ENCODE measurements at places on chromosomes 1 and 21. TPM values are rescaled to one million over a fixed set of nuclear protein-coding genes. Genes with fewer than 3 reads are reported as not detected.

The BRDT gene
- total RNA-seq, result under 0.01 TPM

The DCST2 gene
- total RNA-seq, result 0.24 TPM

The COL24A1 gene
- total RNA-seq, result 0.33 TPM

The CHI3L1 gene
- total RNA-seq, result 7.4 TPM

The SUMO3 gene
- total RNA-seq, result 63.7 TPM

The MAP3K7CL gene
- 1.7 TPM for total RNA-seq

The KCNN3 gene
- total RNA-seq, result 1.8 TPM

The VAV3 gene
- 15.8 TPM for total RNA-seq

The ACTL8 gene
- 0.28 TPM for total RNA-seq

- DNase-seq, result peak; percentile 63
- H3K36me3 ChIP-seq, result peaks cover 3% of the 10 kb centered on the region
- H3K4me1 ChIP-seq, result peaks cover 88% of the 10 kb centered on the region
- peak overlapping the region; percentile 97 for H3K27ac ChIP-seq
- H3K27me3 ChIP-seq, result no peaks in the 10 kb centered on the region
- peak overlapping the region; percentile 85 for H3K4me3 ChIP-seq
These were observed 41.9 kb downstream of the CD34 start for GRCh38 chr1:207868774-207869721.

DNA sequence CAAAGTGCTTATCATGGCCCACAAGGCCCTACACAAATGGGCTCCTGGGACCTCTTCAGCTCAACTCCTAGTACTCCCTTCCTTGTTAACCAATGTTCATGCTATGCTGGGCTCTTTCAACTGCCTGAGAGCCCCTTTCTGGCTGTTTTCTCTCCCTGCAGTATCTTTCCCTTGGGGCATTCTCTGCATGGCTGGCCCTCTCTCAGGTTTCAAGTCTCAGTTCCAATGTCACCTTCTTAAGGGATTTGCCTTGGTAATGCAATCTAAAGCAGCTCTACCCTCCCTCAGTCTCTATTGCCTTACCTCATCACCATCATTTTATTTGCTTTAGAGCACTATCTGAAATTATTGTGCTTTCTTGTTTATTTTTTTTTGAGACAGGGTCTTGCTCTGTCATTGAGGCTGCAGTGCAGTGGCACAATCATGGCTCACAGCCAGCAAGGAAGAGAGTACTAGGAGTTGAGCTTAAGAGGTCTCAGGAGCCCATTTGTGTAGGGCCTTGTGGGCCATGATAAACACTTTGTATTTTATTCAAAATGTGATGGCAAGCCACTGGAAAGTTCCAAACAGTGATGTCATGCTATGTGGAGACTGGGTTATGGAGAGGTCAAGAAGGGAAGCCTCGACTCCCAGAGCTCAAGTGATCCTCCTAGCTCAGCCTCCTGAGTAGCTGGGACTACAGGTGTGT is 63.4 kb upstream of the SRSF10 start:
- H3K36me3 ChIP-seq, result no peaks in the 10 kb centered on the region
- no peak overlapping the region for H3K27ac ChIP-seq
- H3K4me1 ChIP-seq, result no peaks in the 10 kb centered on the region
- H3K4me3 ChIP-seq, result no peak overlapping the region
- DNase-seq, result no peak

- no peak overlapping the region for H3K4me3 ChIP-seq
- no peak for DNase-seq
- H3K27me3 ChIP-seq, result no peaks in the 10 kb centered on the region
- H3K27ac ChIP-seq, result no peak overlapping the region
These were observed 13.2 kb upstream of the SLC45A3 start for GRCh38 chr1:205693421-205693991.

DNA sequence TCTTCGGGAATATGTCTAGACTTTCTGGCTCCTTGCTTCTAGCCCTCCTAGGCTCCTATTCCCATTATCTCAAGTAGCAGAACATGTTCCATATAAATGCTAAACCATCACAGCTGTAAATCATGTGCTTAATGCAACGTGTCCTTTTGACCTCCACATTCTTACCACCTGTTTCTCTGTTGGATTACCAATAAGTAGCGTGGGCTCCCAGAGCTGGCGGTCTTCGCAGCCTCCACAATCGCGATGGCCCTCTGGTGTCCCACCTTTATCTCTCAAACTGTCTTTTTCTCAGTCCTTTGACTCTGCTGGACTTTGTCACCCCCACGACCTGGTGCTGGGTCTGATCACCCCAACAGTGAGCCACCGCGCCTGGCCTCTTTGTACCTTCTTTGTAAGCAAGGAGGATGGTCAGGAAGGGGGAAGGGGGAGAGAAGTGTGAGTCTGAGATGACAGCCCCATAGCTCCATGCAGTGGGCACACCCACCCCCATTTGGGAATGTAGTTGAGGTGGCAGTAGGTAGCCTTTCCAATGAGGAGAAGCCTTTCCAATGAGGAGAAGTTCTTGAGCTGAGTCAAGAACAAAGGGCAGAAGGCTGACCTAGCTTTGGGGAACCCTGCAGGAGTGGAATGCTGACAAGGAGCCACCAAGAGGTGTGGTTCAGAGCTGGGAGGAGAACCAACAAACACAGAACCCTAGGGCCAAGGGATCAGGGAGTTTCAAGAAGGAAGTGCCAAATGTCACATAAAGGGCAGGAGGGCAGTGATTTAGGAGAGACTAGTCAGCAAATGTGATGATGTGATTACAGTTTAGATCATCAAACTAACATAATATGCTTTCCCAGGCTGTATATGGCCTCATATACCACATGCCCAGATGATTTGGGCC is 14.2 kb downstream of the TRAF5 start:
- no peaks in the 10 kb centered on the region for H3K27me3 ChIP-seq
- no peak for DNase-seq
- H3K27ac ChIP-seq, result no peak overlapping the region
- no peak overlapping the region for H3K4me3 ChIP-seq
- H3K4me1 ChIP-seq, result peaks cover 33% of the 10 kb centered on the region

- peaks cover 3% of the 10 kb centered on the region for H3K27me3 ChIP-seq
- no peak for DNase-seq
- H3K27ac ChIP-seq, result no peak overlapping the region
- no peak overlapping the region for H3K4me3 ChIP-seq
These were observed 9.4 kb downstream of the FAM229A start for GRCh38 chr1:32352831-32353383.

GRCh38 chr21:42313501-42313969 is 1.7 kb downstream of the TFF3 start:
- peaks cover 34% of the 10 kb centered on the region for H3K4me1 ChIP-seq
- DNase-seq, result no peak
- no peaks in the 10 kb centered on the region for H3K27me3 ChIP-seq
- no peak overlapping the region for H3K4me3 ChIP-seq
- no peaks in the 10 kb centered on the region for H3K36me3 ChIP-seq

- no peak overlapping the region for H3K27ac ChIP-seq
- no peak for DNase-seq
- H3K27me3 ChIP-seq, result no peaks in the 10 kb centered on the region
- H3K4me3 ChIP-seq, result no peak overlapping the region
- peaks cover under 1% of the 10 kb centered on the region for H3K4me1 ChIP-seq
These were observed 52.6 kb downstream of the LAMC1 start for GRCh38 chr1:183075861-183076260.

DNA sequence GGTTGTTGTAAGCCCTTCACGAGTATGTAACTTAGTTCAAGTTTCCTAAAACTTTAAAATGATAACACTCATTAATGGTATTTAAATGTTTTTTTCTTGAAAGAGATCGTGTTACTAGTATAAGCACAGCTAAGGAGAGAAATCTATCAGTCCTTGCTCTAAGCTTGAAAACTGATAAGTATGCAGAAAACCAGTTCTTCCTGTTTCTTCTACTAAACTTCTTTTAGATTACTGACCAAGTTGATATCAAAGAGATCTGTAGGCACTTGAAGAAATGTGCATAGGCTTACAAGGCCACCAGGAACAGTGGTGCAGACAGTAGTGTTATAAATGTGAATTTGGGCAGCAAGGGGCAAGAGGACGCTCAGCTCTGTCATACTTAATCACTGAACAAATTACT is 3.9 kb downstream of the EFCAB14 start:
- H3K4me1 ChIP-seq, result peaks cover 17% of the 10 kb centered on the region
- H3K4me3 ChIP-seq, result no peak overlapping the region
- H3K27me3 ChIP-seq, result no peaks in the 10 kb centered on the region
- H3K27ac ChIP-seq, result no peak overlapping the region
- DNase-seq, result no peak

DNA sequence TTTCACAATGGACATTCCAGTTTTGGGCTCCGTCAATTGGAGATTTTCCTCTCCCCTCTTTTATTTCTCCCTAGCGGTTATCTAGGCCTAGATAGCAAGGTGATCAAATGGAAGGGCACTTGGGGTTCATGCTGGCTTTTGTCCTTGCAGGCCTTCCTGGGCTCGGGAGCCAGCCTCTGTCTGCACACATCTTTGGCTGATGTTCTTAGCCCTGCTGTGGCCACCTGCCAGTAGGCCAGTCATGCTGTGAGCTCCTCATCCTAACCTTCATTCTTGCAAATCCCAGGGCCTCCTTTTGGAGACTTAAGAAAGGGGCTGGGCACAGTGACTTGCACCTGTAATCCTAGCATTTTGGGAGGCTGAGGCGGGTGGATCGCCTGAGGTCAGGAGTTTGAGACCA is 13.5 kb downstream of the TIE1 start:
- H3K27me3 ChIP-seq, result no peaks in the 10 kb centered on the region
- H3K27ac ChIP-seq, result no peak overlapping the region
- no peak for DNase-seq
- no peaks in the 10 kb centered on the region for H3K4me1 ChIP-seq
- H3K4me3 ChIP-seq, result no peak overlapping the region

DNA sequence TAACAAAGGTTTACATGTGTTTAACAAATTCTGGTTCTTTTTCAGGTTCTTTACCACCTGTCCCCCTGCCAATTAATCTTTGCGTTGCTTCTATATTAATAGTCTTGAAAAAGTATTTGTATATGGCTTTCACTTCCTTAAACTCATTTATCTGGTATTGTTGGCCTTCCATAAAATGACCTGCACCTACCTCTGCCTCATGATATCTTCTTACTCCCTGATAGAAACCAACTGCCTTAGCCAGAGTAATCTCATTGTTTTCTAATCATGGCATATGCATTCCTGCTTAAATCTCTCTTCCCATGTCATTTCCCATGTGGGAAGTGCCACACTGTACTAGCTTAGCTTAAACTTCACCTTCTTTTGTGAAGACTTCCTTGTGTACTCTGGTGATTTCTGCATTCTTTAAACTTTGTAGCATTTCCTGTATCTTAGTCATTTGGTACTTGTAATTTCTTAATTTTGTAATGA is 8.7 kb downstream of the SMG7 start:
- peaks cover 24% of the 10 kb centered on the region for H3K4me1 ChIP-seq
- no peaks in the 10 kb centered on the region for H3K36me3 ChIP-seq
- no peak overlapping the region for H3K4me3 ChIP-seq
- peak overlapping the region; percentile 48 for H3K27ac ChIP-seq
- H3K27me3 ChIP-seq, result no peaks in the 10 kb centered on the region
- DNase-seq, result no peak

DNA sequence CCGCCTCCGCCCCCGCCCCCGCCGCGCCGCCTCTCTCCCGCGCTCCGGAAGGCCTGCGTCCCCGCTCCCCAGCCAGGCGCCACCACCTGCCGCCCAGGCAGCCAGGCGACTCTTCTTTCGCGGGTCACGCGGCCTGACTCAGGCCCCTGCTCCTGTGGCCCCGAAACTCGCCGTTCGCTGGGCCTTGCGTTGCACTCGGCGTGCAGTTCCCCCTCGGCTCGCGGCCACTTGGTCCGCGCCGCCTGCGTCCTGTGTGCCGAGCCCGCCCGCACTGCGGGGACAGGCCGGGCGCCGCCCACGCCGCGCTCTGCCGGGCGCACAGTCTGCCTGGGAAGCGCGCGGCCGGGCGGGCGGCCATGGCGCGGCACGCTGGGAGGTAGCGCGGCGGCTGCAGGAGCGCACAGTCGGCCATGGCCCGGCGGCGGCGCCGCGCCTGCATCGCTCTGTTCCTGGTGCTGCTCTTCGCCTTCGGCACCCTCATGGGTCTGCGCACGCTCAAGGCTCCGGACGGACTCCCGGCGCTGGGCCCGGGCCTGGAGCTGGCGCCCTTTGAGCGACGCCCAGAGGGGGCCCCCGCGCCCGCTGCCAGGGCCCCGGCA is at the start of gene MANEAL:
Gene MANEAL (plus strand): TSS at position 75 of the 599 bp plus-strand sequence. CDS start 336 bp downstream, at position 411.
- H3K4me1 ChIP-seq, result no peaks in the 10 kb centered on the region
- peak within 1 kb of the TSS; percentile 47 for H3K4me3 ChIP-seq
- no peak for DNase-seq
- H3K27ac ChIP-seq, result no peak within 1 kb of the TSS

DNA sequence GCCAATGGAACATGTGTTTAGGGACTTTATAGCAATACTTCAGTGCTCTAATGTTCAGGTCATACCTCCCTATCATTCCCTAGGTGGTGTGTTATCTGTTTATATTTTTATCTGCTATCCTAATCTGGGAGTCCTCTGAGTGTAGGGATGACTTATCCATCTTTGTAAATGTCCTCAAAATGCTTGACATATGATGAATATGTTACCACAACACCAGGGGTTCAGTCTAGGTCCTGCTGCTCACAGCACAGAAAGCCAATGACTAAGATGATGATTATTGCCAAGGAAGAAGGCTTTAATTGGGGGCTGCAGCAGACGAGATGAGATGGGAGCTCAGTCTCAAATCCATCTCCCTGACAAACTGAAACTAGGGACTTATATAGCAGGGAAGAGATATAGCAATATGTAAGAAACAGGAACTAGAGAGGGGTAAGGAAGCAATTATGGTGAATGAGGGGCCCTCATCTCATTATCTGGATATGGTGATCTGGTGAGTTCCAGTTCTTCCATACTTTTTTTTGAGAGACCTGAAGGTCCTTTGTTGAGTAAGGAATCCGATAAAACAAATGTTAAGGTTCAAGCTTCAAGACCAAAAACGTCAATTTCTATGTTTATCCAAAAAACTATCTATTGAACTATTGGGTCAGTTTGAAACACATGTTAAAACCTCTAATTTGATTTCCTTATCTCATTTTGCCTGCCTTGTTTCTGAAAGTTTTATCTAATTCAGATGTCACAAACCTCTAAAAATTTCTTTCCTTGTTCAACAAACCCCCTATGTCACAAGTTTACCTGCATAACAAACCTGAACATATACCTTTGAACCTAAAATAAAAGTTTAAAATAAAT is 256.7 kb upstream of the CACYBP start:
- no peak for DNase-seq
- no peaks in the 10 kb centered on the region for H3K4me1 ChIP-seq
- no peak overlapping the region for H3K4me3 ChIP-seq
- no peak overlapping the region for H3K27ac ChIP-seq
- H3K36me3 ChIP-seq, result no peaks in the 10 kb centered on the region

- H3K4me3 ChIP-seq, result no peak overlapping the region
- H3K27me3 ChIP-seq, result no peaks in the 10 kb centered on the region
- DNase-seq, result no peak
- H3K27ac ChIP-seq, result no peak overlapping the region
- no peaks in the 10 kb centered on the region for H3K36me3 ChIP-seq
These were observed 118.7 kb downstream of the KCNK2 start for GRCh38 chr1:215201283-215201682.

DNA sequence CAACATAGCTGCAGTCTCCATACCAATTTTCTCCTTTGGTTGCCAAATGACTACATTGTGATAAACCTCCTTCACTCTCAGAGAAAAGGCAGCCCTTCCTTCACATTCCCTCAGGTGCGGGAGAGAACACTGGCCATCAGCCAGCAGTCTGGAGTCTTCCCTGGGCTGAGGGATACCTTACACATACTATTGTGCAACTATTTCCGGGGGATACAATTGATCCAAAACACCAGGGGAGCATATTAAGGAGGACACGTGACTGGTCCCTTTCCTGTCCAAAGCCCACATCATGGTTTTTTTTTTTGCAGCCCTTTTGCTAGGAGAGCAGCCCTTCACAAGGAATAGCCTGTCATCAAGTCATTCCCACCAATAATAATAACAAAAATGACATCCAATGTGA is 172.1 kb upstream of the ZRANB2 start:
- H3K36me3 ChIP-seq, result no peaks in the 10 kb centered on the region
- no peak overlapping the region for H3K27ac ChIP-seq
- no peak overlapping the region for H3K4me3 ChIP-seq
- no peak for DNase-seq
- no peaks in the 10 kb centered on the region for H3K27me3 ChIP-seq

Data from thymus (tissue), 14 donors.